Fibroblast of skin of abdomen (primary cell): ENCODE measurements at places on chromosomes 7 and 10.

GRCh38 chr10:78028438-78029268, 662 bp downstream of the POLR3A start:
- DNase-seq = no peak

DNA sequence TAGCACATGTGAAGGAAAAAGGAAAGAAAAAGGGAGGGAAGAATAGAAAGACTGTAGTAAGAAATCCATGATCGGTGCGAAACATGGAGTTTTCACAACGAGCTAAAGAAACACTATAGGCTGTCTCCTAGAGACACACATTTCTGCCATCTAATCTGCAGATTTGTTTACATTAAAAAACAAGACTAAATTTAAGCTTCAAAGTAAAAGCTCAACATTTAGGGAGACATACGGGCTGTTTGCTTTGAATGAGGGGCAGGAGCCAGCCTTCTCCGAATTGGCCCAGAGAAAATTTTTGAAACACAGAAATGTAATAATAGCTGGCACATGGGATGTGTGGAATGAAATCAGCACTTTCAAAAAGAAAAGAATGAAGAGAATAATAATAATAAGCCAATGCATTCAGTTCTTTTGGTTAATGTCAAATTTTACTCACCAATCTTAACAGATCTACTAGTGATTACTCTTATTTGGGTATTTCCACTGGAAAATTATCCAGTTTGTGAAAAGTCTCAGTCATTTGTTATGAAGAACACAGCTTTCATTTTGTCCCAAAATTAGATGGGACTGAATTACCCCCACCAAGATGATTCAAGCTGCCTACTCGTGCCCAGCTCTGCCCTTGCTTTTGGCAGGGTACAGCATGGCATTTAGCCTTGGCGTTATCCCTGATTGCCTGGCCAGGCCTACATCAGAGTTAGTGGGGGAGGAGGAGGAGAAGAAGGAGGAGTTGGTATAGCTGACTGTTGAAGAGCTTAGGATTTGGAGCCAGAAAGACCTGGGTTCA, 47.1 kb downstream of the MTURN start:
- DNase-seq = no peak

DNA sequence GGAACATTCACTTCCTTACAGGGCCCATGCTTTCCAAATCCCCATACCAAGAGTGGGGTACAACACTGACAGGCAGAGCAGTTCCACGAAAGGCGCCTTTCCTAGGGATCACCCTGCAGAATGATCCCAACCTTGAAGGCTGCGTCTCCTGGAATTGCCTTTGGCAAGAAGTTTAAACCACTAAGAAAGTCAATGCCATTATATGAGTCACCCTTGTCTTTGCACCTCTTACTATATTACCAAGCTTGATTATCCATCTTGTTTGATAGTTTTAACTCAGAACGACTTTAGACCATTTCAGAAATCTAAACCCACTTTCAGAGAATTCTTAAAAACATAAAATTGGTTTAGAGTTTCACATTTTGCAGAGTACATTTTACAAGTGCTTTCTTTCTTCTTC, 282.1 kb downstream of the ARHGAP12 start:
- DNase-seq = no peak

DNA sequence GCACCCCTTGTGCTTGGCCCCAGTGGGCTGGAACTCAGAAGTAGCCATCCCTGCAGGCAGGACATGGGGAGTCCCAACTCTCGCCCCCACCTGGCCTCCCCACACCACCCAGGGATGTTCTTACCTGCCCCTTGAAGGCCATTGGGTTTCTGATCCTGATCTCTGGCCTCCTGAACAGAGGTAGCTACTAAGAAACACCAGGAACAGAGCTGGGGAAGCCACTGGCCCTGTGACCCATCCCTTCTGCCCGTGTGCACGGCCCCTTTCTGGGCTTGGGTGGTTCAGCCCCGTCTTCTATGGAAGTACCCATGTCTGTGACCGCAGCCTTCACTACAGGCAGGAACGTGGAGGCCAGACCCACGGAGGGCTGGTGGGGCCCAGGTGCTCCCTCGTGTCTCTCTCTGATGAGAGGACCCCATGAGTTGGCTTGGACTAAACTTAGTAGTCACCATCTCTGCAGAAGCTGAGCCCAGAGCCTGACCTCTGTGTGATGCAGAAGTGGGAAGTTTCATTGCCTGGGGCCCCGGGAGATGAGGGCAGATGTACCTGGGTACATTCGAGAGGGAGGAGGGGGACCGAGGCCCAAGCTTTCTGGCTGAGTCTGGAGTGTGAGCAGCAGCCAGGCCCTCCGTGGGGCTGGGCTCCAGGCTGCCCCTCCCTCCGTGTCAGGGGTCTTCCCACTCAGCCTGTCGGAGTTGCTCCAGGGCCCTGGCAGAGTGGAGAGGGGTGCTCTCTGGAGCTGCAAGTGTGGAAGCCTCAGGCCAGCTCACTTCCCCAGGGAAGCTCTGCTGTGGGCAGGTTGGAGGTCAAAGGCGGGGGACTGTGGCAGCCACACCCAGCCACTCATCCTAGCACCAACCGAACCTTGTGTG, 81.0 kb downstream of the MKI67 start:
- DNase-seq = no peak

DNA sequence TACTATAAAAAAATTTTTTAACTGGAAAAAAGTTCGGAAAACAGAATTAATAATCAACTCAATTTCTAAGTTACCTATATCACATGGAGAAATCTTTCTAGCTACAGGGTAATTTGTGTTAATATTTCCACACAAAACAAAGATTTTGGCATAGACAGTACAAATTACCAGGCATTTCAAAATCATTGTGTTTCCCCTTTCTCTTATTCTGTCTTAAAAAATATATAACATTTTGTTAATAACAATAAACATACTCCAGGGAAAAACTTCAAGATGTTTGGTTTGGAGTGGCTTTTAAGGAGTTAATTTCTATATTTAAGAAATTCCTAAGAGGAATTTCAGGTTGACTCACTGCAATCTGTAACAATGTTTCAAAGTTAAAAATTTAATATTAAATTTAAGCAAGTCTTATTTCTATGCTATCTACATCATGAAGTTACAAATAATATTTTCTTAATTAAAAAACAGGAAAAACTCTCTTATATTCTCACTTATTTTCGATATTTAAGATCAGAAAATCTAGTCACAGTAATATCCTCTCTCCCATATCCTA, 132.6 kb downstream of the NRBF2 start:
- no peak for DNase-seq

DNA sequence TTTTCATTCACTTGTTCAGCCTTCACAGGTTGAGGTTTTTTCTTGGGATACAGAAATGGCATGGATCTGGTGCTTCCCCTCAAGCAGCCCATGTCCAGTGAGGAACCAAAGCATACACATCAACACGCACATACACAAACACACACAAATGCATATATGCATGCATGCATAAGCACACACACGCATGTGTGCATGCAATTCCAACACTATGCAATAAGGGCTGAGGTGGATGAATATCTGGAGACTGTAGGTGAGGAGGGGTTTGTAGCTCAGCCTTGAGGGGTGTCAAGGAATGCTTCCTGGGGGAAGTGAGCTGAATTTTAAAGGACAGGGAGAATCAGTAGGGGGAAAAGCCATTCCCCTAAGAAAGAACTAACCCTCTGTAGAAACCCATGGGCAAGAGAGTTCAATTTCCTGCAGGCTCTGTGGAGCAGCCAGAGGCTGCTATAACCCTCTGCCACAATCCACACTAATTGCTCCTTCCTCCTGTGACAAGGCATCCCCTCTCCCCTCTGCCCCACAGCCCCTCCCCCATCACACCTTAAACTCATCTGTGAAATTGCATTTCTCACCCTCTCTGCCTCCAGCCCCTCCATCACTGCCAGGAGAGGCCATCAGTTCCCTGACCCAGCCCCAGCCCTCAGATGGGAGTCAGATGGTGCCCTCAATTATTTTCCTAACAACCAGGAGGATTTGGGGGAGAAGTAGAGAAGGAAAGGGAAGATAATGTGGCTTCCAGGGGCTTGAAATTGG, 316.4 kb downstream of the RPS24 start:
- no peak for DNase-seq

GRCh38 chr7:137287651-137288258, 55.8 kb downstream of the PTN start:
- DNase-seq = no peak

DNA sequence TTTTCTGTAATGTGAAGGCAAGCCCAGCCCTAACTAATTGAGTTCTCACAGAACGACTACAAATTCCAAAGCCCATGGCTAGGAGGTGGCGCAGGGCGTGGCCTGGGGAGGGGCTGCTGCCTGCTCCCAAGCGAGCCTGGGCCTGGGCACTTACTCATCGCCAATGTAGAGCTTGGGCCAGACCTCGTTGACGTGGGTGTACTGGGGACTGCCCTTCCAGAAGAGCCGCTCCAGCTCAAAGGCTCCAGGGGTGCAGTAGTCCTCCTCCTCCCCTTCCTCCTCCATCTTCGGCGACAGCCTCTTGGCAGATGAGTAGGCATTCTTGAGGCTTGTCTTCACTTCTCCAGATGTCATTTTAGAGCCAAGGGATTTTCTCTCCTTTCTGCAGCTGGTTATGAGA, 53.3 kb upstream of the SAMD8 start:
- peak; percentile 76 for DNase-seq

GRCh38 chr10:76911184-76911583, 726.4 kb downstream of the KCNMA1 start:
- no peak for DNase-seq

GRCh38 chr7:100642534-100642907, 1.2 kb upstream of the TFR2 start:
- DNase-seq = no peak

- no peak for DNase-seq
These were observed 45.2 kb downstream of the PARD3 start for GRCh38 chr10:34769899-34770298.

GRCh38 chr7:8433477-8434289, at the start of gene NXPH1:
TSS of gene NXPH1 (plus strand) at chr7:8433609.
- no peak for DNase-seq

- no peak for DNase-seq
These were observed 118.4 kb upstream of the CACUL1 start for GRCh38 chr10:118873091-118873737.

- DNase-seq = no peak
These were observed 627 bp upstream of the SSMEM1 start for GRCh38 chr7:130207033-130207432.

DNA sequence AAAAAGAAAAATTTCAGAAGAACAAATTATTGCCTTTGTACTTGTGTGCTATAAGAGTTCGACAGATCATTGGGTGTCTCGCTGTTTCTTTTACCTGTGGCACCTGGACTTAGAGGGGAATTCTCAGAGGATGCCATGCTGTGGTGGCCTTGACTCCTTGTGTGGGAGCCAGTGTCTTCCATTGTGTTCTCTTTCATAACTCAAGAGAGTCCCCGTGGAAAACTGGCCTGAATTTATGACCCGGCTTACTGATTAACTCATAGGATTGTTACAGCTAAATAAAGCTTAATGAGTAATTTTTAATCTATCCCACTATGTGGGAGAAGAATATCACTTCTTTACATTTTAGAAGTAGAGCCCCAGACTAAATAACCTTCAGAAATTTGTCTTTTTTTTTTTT, 54.5 kb downstream of the UBE3C start:
- DNase-seq = no peak

- DNase-seq = no peak
These were observed 569 bp upstream of the NPTX2 start for GRCh38 chr7:98616381-98617050.

GRCh38 chr10:44477046-44477425, 92.1 kb upstream of the CXCL12 start:
- peak; percentile 53 for DNase-seq
